ENCODE measurements at places on chromosomes 1 and 21. TPM values are rescaled to one million over a fixed set of nuclear protein-coding genes. Genes with fewer than 3 reads are reported as not detected.

- no peak overlapping the region for H3K4me3 ChIP-seq
- H3K27me3 ChIP-seq: no peaks in the 10 kb centered on the region
- H3K4me1 ChIP-seq: peaks cover 2% of the 10 kb centered on the region
- no peak overlapping the region for H3K27ac ChIP-seq
- no peak for DNase-seq
These were observed 138.8 kb downstream of the VPS13D start for GRCh38 chr1:12368646-12369045.

GRCh38 chr1:215606564-215607168, 39.6 kb downstream of the KCTD3 start:
- no peaks in the 10 kb centered on the region for H3K27me3 ChIP-seq
- H3K4me3 ChIP-seq: no peak overlapping the region
- peaks cover 12% of the 10 kb centered on the region for H3K4me1 ChIP-seq
- DNase-seq: no peak
- peaks cover 35% of the 10 kb centered on the region for H3K36me3 ChIP-seq

- peaks cover 75% of the 10 kb centered on the region for H3K36me3 ChIP-seq
- DNase-seq: no peak
- no peak overlapping the region for H3K4me3 ChIP-seq
- H3K4me1 ChIP-seq: peaks cover 4% of the 10 kb centered on the region
- no peaks in the 10 kb centered on the region for H3K27me3 ChIP-seq
These were observed 18.6 kb upstream of the KCNQ4 start for GRCh38 chr1:40764981-40765380.

- H3K36me3 ChIP-seq: no peaks in the 10 kb centered on the region
- H3K27me3 ChIP-seq: peaks cover 16% of the 10 kb centered on the region
- peaks cover 51% of the 10 kb centered on the region for H3K4me1 ChIP-seq
- no peak for DNase-seq
- H3K4me3 ChIP-seq: no peak overlapping the region
These were observed 3.0 kb downstream of the TSPAN2 start for GRCh38 chr1:115086176-115086830.

GRCh38 chr1:214537872-214538473, 13.4 kb downstream of the PTPN14 start:
- H3K4me3 ChIP-seq: no peak overlapping the region
- H3K36me3 ChIP-seq: peaks cover 9% of the 10 kb centered on the region
- no peak overlapping the region for H3K27ac ChIP-seq
- no peak for DNase-seq

GRCh38 chr1:71324671-71325267, 243.9 kb upstream of the ZRANB2 start:
- no peak overlapping the region for H3K27ac ChIP-seq
- H3K4me1 ChIP-seq: no peaks in the 10 kb centered on the region
- no peak for DNase-seq
- H3K4me3 ChIP-seq: no peak overlapping the region
- H3K27me3 ChIP-seq: no peaks in the 10 kb centered on the region

- no peak overlapping the region for H3K4me3 ChIP-seq
- H3K27ac ChIP-seq: no peak overlapping the region
- DNase-seq: no peak
- no peaks in the 10 kb centered on the region for H3K27me3 ChIP-seq
- H3K4me1 ChIP-seq: peaks cover 26% of the 10 kb centered on the region
These were observed 164.4 kb downstream of the ZNF281 start for GRCh38 chr1:200245473-200245872.

GRCh38 chr1:226779561-226779960, 40.5 kb upstream of the ITPKB start:
- no peak overlapping the region for H3K4me3 ChIP-seq
- H3K4me1 ChIP-seq: no peaks in the 10 kb centered on the region

- H3K27me3 ChIP-seq: no peaks in the 10 kb centered on the region
- no peak overlapping the region for H3K27ac ChIP-seq
These were observed 38.6 kb downstream of the BMP8A start for GRCh38 chr1:39529901-39530535.

DNA sequence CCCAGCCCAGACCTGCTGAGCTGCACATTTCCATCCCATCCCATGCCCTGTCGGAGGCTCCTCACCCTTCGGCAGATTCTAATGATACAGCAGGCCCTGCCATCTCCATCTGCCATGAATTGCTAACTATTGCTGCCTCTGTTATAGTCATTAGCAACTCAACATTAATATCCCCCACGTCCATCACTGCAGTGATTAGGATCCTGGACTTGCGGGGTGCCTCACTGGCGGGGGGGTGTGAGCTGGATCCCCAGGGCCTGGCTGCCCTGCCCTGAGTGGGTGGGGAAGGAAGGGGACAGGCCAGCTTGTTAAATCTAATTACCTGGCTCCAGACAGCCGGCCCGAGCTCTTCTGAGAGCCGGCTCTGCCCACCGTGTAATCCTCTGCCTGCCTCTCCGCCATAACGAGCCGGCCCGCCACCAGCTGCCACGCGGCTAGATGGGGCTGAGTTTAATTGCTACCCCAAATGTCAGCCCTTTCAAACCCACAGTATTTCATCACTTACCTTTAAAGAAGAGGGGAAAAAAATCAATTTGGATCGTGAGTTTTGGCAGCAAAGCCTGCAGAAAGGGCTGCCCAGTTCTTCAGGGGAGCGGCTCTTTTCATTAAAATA, 227.3 kb upstream of the CSF3R start:
- no peak for DNase-seq
- peaks cover 3% of the 10 kb centered on the region for H3K27me3 ChIP-seq
- H3K36me3 ChIP-seq: no peaks in the 10 kb centered on the region

DNA sequence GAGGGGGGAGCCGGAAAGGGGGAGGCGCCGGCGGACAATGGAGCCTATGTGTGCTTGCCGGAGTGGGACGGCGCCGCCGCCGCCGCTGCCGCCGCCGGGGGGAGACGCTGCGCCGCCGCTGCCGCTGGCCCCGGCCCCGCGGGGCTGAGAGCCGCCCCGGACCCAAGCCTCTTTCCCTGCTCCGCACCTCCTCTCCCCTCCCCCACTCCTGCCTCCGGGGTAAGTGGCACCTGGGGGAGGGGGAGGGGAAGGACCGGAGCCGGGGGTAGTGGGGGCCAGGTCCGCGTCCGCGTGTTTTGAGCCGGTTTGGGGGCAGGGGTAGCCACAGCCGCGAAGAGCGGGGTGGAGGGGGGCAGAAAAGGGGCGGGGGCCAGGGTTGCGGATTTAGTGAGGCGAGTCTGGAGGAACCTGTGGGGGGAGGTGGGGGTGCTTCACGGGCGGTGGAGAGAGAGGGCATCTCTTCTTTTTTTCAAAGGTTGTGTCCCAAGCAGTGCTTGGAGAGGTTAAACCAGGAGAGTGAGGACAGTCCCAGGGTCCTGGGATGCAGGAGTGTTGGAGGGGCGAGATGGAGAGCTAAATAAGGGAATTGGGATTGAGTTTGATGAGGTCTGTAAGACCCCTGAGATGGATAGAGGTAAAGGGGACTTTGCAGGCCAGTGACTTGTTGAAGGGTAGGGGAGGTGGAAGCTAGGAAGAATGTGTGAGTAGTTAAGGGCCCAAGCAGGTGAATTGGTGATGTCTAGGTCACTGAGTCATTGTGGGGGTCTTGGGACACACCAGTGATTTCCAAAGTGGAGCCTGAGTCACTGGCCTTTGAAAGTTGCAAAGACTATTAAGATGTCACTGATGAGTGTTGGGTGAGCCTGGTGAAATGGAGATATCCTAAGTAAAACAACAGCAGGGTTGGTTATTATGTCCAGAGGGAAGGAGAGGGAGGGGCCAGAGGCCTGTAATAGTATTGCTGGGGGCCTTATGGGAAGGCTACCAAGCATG, 59.1 kb downstream of the BCL9 start:
- H3K36me3 ChIP-seq: peaks cover 8% of the 10 kb centered on the region
- H3K4me1 ChIP-seq: peaks cover 46% of the 10 kb centered on the region
- H3K27me3 ChIP-seq: peaks cover 13% of the 10 kb centered on the region

DNA sequence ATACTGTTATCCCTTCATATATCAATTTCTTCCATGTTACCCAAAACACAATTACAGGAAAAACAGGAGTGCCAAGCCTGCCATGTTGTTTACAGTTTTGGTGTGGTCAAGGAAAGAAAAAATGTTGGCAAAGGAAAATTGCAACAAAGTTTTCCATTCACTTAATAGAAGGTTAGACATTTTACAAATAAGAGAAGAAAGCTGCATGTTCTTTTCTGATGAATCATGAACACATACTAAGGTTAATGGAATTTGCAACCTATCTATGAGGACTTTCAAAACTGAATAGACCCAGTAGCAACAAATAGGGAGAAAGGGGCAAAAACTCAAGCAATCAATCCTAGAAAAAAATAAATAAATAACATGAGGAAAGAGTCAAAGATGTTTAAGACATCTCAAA, 556.7 kb downstream of the DPYD start:
- no peaks in the 10 kb centered on the region for H3K27me3 ChIP-seq
- H3K27ac ChIP-seq: no peak overlapping the region
- no peak overlapping the region for H3K4me3 ChIP-seq
- DNase-seq: no peak
- 0 out of 2 replicates have a peak, but pooled peaks cover 4% of the 10 kb centered on the region for H3K4me1 ChIP-seq

GRCh38 chr1:152313970-152314369, 11.1 kb downstream of the FLG start:
- no peak overlapping the region for H3K4me3 ChIP-seq
- no peak for DNase-seq
- peaks cover 58% of the 10 kb centered on the region for H3K36me3 ChIP-seq
- H3K4me1 ChIP-seq: no peaks in the 10 kb centered on the region

DNA sequence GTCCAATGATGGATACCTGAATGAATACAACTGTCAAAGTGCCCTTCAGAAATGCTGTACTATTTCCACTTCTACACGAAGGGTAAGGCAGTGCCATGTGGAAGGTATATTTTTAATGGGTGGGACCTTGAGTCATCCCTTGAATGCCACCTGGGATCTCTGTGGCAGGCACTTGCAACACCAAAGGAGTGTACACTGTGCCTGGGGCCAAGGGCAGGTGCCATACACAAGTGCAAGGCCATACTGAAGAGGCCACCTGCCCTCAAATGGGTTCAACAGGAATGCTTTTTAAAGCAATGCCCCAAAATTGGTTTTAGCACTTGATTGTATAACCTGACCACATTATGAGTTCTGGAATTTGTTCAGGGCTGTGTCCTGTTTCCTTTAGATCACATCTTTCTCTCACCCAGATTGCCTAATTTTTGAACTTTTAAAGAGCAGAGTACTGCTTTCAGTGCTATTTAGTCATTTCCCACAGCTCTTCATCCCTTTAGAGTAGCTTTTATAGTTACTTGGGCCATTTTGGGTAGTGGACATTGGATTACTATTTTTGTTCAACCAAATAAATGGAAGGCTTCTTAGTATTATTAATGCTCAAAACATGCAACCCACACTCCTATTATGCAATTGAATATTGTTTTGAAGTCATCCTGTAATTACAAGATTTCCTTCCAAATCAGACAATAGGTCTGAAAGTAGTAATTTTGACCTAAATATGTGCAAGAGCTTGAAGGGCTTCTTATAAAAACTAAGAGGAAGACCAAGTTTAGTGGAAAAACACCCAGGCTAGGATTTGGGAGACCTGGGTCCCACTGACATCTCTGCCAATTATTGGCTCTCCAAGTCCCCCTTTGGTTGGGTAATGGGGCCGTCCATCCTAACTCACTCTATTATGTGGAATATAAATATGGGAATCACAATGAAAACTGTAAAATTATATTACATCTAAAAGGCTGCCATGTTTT, 57.2 kb downstream of the LEPR start:
- no peaks in the 10 kb centered on the region for H3K4me1 ChIP-seq
- DNase-seq: no peak
- no peaks in the 10 kb centered on the region for H3K27me3 ChIP-seq

- peak overlapping the region; percentile 32 for H3K27ac ChIP-seq
- no peak for DNase-seq
These were observed 41.3 kb downstream of the DYRK1A start for GRCh38 chr21:37407719-37408420.

GRCh38 chr1:168216171-168216570, 9.6 kb upstream of the SFT2D2 start:
- no peak overlapping the region for H3K27ac ChIP-seq
- no peak for DNase-seq
- peaks cover 24% of the 10 kb centered on the region for H3K4me1 ChIP-seq
- no peak overlapping the region for H3K4me3 ChIP-seq
- no peaks in the 10 kb centered on the region for H3K27me3 ChIP-seq
- H3K36me3 ChIP-seq: peaks cover 12% of the 10 kb centered on the region

DNA sequence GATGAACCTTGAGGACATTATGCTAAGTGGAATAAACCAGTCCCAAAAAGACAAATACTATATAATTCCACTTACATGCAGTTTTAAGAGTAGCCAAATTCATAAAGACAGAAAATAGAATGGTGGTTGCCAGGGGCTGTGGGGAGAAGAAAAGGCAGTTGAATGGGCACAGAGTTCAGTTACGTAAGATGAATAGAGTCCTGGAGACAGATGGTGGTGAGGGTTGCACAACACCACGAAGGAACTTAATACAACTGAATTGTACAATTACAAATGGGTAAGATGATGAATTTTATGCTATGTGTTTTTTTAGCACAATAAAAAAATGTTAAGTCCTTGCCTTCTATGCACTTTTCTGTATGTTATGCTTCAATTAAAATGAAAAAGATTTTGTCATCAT, 66.6 kb downstream of the CD34 start:
- no peaks in the 10 kb centered on the region for H3K27me3 ChIP-seq
- DNase-seq: no peak
- H3K27ac ChIP-seq: no peak overlapping the region
- H3K4me1 ChIP-seq: no peaks in the 10 kb centered on the region
- H3K36me3 ChIP-seq: no peaks in the 10 kb centered on the region

- H3K4me3 ChIP-seq: no peak overlapping the region
- no peaks in the 10 kb centered on the region for H3K36me3 ChIP-seq
- 0 out of 2 replicates have a peak, but pooled peaks cover 1% of the 10 kb centered on the region for H3K4me1 ChIP-seq
- DNase-seq: no peak
- H3K27me3 ChIP-seq: no peaks in the 10 kb centered on the region
These were observed 81.2 kb upstream of the WNT4 start for GRCh38 chr1:22224091-22224490.

- no peak for DNase-seq
- no peak overlapping the region for H3K4me3 ChIP-seq
- no peaks in the 10 kb centered on the region for H3K27me3 ChIP-seq
- no peak overlapping the region for H3K27ac ChIP-seq
These were observed 9.7 kb downstream of the GJA5 start for GRCh38 chr1:147750618-147751217.

RBM11 gene
- total RNA-seq: 2.9 TPM

MAP1LC3C gene
- total RNA-seq: 1.5 TPM

DRAXIN gene
- 13.4 TPM for total RNA-seq

LCA5L gene
- 0.64 TPM for total RNA-seq

PCNX2 gene
- total RNA-seq: 59.4 TPM

ADAM30 gene
- not detected for total RNA-seq
